ENCODE measurements at places on chromosomes 7 and 10.
A peak's percentile ranks its signal among the peaks of the same experiment; 100 is the strongest.

GRCh38 chr7:96414931-96415292 lies 93.0 kb upstream of the SLC25A13 start:
- no peak for DNase-seq

DNA sequence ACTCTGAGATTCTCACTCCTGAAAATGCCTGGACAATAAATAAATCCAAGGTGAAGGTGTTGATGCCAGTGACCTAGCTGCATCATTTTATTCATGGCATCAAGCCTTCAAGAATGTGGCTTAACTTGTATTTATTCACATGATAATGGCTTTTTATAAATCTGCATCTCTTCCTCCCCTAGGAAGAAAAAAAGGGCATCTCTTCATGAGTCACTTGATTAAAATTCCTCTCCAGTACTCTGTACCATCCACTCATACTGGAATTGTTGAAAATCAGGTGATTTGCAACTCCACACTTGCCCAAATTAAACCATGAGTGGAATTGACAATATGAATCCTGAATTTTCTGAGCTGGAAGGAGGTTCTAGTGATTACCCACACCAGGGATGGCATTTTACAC lies 30.2 kb downstream of the PTPRE start:
- DNase-seq = no peak

DNA sequence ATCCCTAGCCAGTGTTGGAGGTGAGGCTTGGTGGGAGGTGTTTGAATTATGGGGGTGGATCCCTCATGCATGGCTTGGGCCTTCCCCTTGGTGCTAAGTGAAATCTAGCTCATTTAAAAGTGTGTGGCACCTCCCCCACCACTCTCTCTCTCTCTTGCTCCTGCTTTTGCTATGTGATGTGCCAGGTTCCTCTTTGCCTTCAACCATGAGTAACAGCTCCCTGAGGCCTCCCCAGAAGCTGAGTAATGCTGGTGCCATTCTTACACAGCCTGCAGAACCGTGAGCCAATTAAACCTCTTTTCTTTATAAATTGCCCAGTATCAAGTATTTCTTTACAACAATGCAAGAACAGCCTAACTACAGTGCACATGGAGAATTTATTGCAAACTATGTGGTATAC lies 188.8 kb upstream of the POT1 start:
- no peak for DNase-seq

- DNase-seq = no peak
Observed at GRCh38 chr7:150383710-150384397, 4.7 kb downstream of the ZNF775 start.

- DNase-seq = peak; percentile 21
Observed at GRCh38 chr10:65861249-65861648, 1064.6 kb upstream of the LRRTM3 start.

Data from GM12864 (cell line).